ENCODE measurements at places on chromosomes 2 and 18.

DNA sequence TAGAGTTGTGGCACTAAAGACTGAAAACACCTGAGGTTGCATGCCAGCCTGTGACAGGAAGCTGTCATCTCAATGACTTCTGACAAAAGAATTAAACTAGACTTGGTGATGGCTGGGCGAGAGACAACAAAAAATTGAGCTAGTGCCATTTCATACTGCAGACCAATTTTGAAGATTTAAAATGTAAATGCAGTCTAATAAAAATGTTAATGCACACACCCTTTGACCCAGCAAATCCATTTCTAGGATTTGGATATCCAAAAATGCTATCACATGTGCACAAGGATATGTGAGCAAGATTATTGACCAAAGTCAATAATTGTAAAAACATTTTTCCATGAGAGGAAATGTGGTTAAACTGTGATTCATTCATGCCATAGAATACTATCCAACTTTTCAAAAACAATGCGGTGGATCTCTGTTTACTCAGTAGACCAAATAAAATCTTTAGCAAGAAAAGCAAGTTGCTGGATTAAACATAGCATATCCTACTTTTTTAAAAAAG lies 5.6 kb downstream of the FBXO36 start:
- no peak for DNase-seq

GRCh38 chr2:50535256-50535655 lies 496.7 kb downstream of the NRXN1 start:
- no peak for DNase-seq

- DNase-seq, result no peak
Measured at GRCh38 chr18:34871435-34871834, 161.3 kb downstream of the DTNA start.

DNA sequence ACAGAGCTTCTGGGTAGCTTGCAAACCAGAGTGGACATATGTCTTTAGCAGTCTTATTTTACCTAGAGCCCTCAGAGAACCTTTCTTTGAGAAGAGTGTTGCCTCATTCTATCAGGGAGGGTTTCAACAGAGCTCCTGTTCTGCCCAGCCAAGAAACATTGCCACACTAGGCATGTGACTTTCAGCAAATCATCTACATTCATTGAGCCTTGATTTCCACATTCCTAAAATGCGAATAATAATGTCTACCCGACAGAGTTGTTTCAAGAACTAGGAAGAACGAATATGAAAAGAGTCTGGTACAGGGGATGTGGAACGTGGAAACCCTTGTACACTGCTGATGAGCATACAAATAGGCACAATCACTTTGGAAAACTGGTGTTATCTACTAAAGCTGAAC lies 7.8 kb upstream of the PRKAG3 start:
- DNase-seq, result no peak

DNA sequence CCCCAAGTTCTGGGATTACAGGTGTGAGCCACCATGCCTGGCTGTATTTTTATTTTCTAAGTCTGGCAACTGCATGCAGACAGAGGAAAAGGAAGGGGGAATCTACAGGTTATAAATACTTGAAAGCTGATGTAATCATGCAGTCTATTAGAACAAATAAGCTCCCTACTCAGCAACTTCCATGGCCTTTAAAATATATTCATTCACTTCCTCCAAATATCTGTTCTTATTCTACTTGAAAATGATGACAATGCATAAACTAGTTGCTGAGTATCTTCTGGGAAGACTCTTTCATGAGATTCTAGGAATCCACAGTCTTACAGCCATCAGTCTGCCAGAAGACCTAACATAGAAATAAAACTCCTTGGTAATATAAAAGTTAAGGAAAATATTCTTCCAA lies 66.9 kb upstream of the NCKAP5 start:
- no peak for DNase-seq

DNA sequence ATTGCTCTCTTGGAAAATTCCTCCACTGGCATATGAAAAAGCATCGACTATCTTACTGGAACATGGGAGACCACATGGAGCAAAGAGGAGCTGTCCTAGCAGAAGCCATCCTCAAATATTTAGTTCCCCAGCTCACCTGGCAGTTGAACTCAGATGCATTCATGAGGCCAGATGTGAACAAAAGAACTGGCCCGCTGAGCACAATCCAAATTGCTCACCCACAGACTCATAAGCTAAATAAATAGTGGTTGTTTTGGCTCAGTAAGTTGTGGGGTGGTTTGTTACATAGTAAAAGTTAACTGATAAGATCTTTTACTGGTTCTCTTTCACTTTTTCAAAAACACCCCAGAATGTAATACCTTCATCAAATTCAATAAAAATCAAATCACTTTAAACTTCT lies 108.6 kb upstream of the CWC22 start:
- no peak for DNase-seq

- DNase-seq, result peak; percentile 27
Measured at GRCh38 chr2:1132328-1132969, 181.8 kb downstream of the SNTG2 start.

DNA sequence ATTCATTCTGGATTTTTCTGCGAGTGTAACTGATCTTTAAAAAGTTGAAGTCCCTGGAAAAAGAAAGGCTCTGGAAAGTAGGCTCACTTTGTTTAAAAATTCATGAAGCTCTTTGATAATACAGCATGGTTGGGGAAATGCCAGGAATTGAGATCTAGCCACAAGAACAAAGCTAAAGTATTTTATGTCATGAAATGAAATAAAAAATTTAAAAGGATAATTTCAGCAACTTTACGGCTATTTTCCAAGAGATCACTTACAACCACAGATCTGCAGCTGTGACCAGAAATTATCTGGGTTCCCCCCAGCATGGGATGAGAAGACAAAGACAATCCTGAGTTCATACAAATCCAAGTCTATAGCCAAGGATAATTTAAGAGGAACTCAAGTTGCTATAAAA lies 25.3 kb upstream of the RFX8 start:
- DNase-seq, result no peak

- no peak for DNase-seq
Measured at GRCh38 chr18:13268158-13269012, 49.8 kb downstream of the LDLRAD4 start.

GRCh38 chr2:130837811-130838565 lies 1.3 kb downstream of the ARHGEF4 start:
- no peak for DNase-seq

GRCh38 chr2:48272199-48272598 lies 257.8 kb upstream of the STON1 start:
- no peak for DNase-seq

DNA sequence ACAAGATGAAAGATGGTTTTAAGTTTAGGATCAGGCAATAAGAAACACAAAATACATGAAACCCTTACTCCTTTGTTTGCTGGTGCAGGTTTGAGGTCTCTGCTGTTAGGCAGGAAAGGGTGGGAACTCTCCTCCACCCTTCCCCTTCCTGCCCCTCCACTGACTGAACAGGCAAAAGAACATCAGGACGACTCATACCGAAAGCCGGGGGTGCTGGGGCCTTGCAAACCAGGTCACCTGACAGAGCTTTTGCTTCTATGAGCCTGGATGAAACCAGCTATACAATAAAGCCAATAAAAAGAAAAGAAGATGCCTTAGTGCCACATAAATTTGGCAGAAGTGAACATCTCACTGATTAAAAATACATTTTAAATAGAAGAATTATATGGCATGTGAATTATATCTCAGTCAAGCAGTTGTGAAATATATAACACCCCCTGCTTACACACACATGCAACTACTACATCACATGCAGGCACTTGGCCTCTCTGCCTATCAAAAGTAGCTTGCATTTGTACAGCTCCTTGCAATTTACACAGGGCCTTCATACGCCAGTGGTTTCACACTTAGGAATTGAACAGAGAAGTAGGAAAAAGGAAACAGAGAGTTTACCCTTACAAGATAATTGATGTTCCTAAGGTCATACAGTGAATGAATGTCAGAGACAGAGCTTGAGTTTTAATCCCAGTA lies 215.1 kb upstream of the TRIB2 start:
- DNase-seq, result peak; percentile 80

DNA sequence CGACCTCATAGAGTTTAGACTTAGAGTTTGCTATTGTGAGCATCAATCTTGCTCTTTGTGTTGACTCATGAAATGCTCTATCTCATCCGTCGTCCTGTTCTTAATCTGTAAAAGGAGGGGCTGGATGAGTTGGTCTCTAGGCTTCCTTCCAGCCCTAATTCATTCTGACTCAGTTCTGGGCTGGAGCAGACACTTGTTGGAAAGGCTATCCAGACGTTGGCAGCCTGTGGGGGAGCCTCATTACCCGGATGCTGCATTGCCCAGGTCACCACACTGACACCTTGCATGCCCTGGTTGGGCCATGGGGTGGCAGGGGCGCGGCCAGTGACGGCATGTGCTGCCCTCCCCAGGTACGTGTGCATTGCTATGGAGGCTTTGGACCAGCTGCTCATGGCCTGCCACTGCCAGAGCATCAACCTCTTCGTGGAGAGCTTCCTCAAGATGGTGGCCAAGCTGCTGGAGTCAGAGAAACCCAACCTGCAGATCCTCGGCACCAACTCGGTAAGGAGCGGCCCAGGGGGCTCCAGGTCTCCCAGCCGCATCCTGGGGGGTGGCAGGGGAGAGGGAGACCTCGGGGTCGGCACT lies 61.5 kb downstream of the EFR3B start:
- DNase-seq, result no peak

DNA sequence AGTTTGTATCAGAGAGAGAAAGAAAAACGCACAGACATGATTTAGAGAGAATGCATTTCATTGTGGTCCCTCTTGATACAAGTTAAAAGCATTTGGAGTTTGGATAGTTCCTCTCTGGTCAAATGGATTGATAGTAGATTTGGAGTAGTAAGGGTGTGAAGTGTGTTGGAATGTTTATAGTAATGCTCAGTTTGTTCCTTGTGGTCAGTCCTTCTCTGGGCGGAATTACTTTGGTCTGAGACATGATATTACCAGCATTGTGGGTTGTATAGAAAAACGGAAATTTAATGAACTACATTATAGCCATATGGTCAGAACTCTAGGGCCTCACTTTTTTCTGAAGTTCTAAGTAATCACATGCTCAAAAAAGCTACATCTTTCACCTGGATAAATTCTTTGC lies 178.9 kb downstream of the AGAP1 start:
- no peak for DNase-seq

GRCh38 chr18:73119574-73119973 lies 251.8 kb upstream of the NETO1 start:
- DNase-seq, result no peak

DNA sequence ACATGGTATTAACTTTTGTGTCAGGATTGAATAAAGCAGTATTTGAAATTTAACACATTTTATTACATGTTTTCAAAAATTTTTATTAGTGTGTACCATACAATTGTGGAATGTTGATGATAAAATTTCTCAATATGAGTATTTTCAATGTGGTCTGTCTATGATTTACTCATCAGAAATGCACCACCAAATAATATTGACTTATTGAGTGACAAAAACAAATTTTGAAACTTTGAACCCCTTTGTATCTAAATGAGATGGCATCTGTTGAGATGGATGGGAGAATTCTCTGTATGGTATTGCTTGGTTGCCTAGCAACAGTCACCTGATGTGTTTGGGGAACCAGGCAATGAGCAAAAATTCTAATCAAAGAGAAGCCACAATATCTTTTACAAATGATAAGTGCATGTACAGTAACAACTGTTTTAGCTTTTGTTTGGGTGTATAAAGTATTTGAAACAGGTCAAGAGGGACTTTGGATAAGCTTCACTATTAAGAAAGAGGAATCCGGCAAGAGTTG lies 400.1 kb downstream of the CCDC85A start:
- DNase-seq, result no peak

GRCh38 chr2:9547262-9547991 lies 8.2 kb downstream of the ADAM17 start:
- no peak for DNase-seq

DNA sequence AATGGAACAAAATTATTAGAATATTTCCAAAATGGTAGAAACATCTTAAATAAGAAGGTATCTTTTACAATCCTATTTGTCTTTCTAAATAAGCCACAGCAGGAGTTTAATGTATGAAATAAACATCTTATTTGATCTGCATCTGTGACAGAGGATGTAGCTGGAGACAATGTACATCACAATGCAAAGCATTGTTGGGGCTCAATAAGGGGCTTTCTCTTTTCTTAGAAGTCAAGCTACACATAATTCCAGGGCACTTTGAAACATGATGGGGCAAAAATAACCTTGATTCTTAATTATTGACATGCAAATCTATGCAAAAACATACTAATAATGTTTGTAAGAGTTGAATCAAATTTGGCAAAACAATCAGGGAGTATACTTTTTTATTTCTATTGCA lies 255.1 kb downstream of the DSC3 start:
- no peak for DNase-seq

GRCh38 chr2:176774766-176775451 lies 437.7 kb upstream of the HNRNPA3 start:
- no peak for DNase-seq

DNA sequence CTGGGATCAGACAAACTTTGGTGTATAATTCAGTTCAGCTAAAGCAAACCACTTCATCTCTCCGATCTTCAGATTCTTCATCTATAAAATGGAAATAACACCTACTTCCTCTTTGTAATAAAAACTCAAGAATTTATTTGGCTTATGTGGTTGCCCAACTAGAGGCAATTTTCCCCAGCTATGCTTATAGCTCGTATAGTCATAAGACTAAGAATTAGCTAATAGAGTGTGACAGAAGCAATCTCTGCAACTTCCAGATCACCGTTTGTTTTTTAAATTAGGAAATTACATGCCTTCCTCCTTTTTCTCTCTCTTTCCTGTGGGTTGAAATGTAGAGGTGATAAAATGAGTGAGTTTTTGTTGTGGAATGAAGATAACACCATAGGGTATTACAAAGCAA lies 35.3 kb upstream of the KCNF1 start:
- no peak for DNase-seq

GRCh38 chr2:136131484-136131960 lies 13.6 kb upstream of the CXCR4 start:
- DNase-seq, result peak; percentile 48

- no peak for DNase-seq
Measured at GRCh38 chr2:240575101-240575965, 7.0 kb downstream of the RNPEPL1 start.

- DNase-seq, result peak; percentile 88
Measured at GRCh38 chr2:195659982-195660890, 3.2 kb downstream of the SLC39A10 start.

- DNase-seq, result no peak
Measured at GRCh38 chr2:115574667-115575066, 1132.2 kb downstream of the DPP10 start.

- DNase-seq, result no peak
Measured at GRCh38 chr2:144701259-144701658, 181.3 kb upstream of the ZEB2 start.

- no peak for DNase-seq
Measured at GRCh38 chr2:204982303-204982702, 437.0 kb downstream of the PARD3B start.
